ENCODE measurements at places on chromosomes 16 and 17.

DNA sequence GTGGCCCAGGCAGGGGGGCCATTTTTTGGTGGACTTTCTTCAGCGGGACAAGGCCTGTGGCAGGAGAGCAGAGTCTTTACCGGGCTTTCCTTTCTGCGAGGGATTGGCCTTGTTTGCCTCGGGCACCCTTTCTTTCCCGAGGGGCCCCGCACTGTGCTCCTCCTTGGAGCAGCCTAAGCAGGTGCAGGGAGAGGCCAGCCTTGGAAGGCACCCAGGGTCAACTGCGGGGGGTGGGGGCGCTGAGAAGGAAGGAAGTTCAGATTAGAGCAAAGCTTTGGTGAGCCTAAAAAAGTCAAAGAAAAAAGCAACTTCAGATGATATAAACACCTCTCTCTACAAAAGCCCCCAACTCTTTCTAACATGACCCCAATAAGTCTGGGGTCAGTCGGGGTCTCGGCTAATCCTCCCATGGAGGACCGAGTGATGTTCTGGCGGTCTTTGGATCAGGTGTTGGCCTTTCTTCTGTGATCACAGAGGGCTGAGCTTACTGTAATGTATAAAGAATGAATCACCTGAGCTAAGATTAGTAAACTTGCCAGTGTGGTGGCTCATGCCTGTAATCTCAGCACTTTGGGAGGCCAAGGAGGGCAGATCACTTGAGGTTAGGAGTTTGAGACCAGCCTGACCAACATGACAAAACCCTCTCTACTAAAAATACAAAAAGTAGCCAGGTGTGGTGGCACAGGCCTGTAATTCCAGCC is 63.0 kb downstream of the PGS1 start:
- DNase-seq = no peak

DNA sequence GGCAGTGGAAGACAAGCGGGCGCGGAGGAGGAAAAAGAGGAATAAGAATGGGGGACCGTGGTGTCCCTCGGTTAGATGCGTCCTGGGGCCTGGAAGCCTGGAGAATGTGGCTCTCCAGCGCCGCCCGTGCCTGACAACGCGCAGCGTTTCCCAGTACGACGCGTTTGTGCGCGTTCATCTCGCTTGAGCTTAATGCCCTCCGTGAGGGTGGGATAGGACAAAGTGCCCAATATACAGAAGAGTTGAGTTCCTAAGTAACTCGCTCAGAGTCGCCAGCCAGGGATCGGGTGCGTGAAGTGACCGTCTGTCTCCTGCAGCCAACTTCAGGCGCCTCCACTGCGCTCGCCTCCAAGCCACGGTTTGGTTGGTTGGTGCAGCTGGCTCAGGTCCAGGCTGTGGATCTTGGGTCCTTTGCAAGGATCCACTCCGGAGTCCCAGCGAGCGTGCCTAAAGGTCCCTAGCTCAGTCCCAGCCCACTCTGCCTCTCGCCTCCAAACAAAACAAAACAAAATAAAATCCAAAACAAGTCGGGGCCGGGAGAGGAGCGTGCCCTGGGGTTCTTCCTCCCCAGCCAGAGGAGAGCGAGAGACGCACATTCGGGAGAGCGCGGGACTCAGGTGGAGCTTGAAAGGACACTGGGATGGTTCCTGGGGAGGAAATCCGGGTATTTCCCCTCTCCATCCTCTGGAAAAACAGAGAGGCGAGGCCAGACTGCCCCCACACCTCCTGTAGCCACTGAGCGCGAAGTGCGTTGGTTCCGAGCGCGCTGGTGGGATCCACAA is 974 bp downstream of the GALR2 start:
- DNase-seq = no peak

DNA sequence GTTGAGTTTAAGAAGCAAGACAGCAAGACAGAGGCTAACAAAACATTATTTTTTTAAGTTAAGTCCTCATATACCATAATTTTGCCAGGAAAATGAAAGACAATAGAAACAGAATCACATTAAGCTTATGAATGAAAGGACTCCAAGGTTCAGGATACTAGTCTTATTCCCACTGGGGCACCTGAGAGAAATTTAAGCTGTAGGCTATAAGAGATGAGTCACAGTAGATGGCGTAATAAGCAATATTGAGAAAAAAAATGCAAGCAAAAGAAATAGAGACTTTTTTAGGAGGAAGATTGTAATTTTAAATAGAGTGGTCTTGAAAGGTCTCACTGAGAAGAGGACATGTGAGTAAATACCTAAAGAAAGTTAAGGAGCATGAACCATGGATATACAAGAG is 57.1 kb upstream of the KIF2B start:
- no peak for DNase-seq

DNA sequence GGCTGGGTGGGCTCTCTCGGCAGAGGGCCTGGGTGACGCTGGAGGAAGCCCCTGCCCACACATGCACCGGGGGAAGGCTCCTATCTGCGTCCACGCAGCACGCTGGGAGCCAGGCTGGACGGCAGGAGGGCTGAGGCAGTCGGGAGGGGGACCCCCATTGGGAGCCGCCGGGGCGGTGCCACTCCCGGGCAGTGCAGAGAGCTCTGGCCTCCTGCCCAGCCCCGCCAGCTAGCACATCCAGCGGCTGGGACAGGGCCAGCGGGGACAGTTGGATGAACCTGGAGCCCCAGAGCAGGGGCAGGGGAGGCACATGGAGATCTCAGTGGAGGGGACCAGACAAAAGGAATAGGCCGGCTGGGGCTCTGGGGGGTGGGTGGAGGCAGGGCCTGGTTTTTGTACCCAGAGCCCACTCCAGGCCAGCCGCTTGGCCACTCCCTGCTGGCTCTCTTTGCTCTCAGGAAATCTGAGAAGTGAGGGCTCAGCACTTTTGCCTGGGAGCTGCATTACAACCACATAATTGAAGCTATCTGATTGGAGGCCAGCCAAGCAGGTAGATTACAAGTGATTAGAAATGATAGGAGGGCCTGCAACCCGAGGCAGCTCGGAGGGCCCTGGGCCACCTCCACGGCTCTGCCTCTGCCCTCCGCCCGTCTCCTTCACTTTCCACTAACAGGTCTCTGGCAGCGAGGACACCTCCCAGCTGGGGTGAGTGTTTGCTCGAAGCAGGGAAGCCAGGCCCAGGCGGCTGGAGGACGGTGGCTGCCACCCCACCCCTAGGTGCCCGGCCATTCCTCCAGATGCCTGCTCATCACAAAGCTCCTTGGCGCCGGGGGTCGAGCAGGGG is 40.1 kb downstream of the ENGASE start:
- no peak for DNase-seq

GRCh38 chr17:63558441-63558840 is 8.2 kb downstream of the DCAF7 start:
- DNase-seq = no peak

DNA sequence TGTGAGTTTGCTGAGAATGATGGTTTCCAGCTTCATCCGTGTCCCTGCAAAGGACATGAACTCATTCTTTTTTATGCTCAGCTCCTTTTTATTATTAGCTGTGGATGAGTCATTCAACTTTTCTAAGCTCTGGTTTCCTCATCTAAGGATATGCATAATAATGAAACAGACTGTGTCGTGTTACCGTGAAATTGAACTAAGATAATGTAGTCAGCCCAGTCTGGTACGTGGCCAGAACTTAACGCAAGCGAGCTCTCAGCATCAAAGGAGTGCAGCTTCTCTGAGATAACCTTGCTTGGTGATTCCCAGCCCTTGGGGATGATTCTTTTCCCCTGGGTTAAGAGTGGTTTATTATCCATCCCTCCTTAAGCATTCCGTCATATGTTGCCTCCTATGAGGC is 454.3 kb upstream of the EEF2KMT start:
- DNase-seq = no peak

DNA sequence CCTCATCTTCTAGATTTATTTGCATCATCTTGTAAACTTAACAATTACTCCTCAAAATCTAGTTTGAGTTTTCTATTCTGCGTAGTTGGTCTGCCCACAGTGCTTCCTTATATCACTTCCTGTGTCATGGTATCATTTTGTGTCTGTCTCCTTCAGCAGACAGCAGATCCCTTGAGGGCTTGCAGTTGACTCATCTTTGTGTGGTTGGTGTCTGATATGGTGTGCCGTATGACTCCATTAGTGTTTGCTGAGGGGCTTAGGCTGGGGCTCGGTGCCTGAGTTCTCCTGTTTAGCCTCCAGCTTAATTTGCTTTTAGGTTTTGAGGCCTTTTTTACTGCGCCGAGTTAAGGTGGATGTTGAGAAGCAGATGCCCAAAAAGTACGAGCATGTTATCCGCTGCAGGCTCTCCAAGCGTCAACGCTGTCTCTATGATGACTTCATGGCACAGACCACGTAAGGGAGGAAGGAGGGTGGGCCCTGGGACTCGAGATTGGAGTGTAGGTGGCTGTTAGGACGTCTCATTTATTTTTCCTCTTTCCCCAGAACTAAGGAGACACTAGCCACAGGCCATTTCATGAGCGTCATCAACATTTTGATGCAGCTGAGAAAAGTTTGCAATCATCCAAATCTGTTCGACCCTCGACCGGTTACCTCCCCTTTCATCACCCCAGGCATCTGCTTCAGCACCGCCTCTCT is 16.9 kb downstream of the SRCAP start:
- no peak for DNase-seq

GRCh38 chr17:35879773-35880654 is at the start of gene CCL5:
TSS of gene CCL5 (minus strand) at chr17:35880360.
- DNase-seq = no peak

DNA sequence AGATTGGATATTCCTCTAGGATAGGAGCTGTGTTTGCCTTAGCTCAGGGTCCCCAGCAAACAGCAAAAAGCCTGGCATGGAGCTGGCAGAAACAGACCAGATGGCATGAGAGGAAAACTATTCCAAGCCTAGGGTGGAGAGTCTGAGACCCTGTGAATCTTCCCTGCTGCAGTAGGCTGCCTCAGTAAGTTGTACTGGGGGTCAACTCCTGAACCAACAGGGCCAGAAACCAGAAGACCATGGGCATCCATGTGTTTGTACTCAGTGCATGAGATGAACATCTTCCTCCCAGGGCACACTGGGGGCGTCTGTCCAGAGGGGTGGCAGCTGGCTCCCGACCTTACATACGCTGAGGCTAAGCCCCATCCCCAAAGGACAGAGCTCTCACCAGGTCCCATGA is 214.4 kb downstream of the C16orf78 start:
- no peak for DNase-seq

DNA sequence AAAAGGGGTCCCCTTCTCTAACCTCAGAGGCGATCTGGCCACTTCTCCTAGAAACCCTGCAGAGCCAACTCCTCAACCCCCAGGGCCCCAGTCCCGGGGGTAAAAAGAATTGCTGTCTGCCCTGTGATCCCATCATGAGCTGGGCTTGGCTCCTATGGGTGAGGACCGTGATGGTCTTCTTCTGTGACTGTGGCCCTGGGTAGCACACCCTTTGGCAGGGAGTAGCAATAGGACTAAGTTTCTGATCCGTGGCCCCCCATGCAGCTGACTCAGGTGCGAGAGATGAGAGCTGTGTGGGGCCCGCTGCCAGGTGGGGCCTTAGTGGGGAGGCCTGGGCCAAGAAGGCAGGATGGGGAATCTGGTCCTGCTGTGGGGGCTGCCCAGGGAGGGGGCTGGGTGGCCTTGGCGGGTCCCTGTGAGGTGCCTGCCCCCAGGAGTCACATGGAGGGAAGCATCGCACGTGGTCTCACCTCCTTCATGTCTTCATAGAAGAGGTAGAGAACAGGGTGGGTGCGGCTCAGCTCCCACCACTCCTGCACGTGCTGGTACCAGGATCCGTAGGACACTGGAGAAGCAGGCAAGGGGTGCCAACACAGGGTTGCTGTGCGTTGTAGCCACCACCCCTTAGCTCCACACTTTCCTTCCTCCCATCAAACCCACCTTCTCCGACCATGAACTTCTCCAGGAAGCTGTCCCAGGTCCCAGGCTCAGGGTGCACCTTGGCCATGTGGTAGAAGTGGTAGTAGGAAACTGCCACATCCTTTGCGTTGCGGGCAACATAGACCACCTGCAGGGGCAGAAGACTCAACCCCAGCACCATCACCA is 3.3 kb downstream of the SULT1A1 start:
- no peak for DNase-seq

DNA sequence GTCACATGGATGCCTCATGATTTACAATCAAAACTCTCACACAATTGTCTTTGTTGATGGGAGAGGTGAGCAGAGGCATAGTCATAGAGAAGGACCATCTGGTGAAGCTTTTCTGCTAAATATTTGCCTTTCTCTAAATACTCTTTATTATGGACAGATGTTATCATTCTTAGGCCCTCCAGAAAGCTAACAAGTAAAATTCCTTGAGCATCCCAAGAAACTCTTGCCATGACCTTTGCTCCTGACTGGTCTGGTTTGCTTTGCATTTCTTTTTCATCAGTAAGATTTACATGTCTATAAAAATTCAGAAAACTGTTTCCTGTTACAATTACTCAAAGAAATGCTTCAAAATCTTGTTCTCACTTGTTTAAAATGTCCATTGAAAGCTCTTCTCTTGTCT is 1336.6 kb upstream of the CDH8 start:
- DNase-seq = no peak

DNA sequence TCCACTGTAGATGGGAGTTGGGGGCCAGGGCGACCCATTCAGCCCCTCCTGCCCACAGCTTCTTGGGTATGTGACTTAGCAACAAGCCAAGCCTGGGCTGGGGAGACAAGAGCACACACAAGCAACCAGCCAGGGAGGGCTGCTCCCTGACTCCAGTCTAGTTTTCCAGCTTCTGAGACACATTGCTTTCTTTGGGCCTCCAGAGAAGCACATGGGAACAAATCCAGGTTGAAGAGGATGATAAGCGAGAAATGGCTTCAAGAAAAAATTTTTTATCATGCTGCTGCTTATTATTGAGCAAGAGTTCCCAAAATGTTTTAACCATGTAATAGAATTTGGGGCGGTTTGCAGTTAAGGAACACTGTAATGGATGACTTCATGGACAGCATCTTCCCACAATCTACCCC is 173.7 kb downstream of the SOX9 start:
- DNase-seq = no peak

DNA sequence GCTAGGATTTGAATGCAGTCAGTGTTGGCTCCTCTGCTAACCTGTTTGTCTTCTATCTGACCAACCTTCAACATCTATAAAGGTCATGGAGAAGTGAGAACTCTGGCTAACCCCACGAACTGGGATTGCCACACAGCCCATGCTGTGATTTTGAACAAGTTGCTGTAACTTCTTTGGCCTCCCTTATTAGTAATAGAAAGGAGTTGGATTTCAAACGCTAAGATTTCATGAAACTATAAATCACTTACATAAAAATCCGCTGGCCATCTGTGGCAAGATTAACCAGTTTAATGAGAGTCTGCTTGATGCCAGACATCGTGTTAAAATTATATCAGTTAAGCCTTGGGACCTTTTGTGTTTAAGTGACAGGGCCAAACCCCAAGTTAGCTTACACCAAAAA is 53.4 kb downstream of the HSD17B2 start:
- no peak for DNase-seq

GRCh38 chr16:78628461-78629045 is 529.1 kb downstream of the WWOX start:
- no peak for DNase-seq

GRCh38 chr16:80583466-80583865 is 42.7 kb downstream of the DYNLRB2 start:
- DNase-seq = no peak
